GM12878 (cell line): ENCODE measurements at places on chromosomes 3 and 15. TPM values are rescaled to one million over a fixed set of nuclear protein-coding genes. Genes with fewer than 3 reads are reported as not detected.

- DNase-seq = peak; percentile 35
These were observed 29.7 kb downstream of the PLXND1 start for GRCh38 chr3:129576514-129577352.

DNA sequence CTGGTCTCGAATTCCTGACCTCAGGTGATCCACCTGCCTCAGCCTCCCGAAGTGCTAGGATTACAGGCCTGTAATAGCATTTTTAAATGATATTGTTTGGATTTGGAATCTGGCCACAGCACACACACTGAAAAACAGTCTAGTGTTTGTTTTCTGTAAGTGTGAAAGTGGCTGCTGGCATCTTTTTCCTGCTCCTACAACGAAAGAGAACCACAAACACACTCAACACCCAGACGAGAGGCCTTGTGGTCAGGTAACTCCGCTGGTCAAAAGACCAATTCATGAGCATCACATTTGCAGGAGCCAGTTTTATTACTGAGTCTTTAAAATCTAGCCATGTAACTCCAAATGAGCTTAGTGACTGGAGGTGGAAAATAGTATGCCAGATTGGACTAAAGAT, 50.2 kb downstream of the IMPG2 start:
- no peak for DNase-seq

- no peak for DNase-seq
These were observed 301.9 kb downstream of the CACNA2D3 start for GRCh38 chr3:54424292-54424691.

GRCh38 chr3:194756791-194757325, 71.2 kb downstream of the FAM43A start:
- no peak for DNase-seq

DNA sequence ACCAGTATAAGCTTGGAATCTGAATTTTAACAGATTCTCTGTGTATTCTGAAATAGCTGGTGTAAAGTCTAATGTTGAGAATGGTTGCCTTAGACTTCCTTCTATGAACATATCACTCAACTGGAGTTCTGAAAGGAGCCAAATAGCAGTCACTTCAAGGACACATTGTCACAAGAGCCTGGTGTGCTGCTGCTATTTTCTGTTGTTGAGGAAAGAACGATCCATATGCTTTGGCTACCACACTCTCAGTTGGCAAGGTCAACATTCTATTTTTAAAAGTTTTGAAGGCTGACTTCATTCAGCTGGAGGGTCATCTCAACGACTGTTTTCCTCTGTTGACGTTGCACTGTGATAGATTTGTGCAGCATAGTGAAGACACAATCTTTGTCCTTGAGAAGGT, 248.7 kb downstream of the TUSC7 start:
- no peak for DNase-seq

GRCh38 chr3:177149106-177149505, 48.2 kb downstream of the TBL1XR1 start:
- no peak for DNase-seq

GRCh38 chr3:44330444-44330843, 8.1 kb upstream of the TCAIM start:
- DNase-seq = no peak

DNA sequence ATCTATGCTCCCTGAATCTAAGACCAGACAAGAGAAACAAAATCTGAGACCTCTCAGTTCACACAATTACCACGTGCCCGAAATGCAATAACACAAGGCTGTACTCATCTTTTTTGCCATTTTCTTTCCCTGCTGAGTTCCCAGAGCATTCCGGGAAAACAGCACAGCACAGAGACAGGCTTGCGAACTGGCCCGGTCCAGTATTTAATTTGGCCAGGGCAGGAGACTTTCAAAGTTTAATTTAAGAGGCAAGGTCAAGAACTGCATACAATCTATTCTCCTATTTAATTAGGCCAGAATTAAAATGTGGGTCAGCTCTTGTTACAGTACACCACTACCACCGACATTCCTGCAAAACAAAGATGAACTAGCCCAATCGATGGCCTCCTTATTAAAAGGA, 87.5 kb upstream of the SNRPA1 start:
- no peak for DNase-seq

DNA sequence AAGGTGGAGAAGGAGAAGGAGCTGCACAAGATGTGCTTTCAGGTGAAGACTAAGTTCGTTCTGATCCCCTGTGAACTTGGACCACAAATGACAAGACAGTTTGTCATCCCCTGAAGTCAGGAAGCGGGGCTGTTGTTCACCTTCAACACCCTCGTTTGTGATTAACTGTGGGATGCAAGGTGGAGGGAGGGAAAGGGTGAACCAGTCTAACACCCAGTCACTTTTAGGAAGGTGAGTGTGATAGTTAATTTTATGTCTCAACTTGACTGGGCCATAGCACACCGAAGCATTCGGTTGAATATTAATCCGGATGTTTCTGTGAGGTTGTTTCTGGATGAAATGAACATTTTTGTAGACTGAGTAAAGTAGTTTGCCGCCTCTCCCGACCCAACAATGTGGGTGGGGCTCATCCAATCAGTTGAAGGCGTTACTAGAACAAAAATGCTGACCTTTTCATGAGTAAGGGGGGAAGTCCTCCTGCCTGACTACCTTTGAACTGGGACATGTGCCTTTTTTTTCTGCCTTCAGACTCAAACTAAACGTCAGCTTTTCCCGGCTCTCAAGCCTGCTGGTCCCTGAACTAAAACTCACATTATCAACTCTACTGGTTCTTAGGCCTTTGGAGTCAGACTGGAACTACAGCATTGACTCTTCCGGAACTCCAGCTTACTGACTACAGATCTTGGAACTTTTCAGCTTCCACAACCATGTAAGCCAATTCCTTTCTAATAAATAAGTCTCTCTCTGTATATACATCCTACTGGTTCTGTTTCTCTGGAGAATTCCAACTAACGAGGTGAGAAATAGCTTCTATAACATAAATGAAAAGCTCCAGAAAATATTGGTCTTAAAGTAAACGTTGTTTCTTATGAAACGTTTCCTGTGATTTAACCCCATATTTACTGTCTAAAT, 264.0 kb upstream of the SLITRK3 start:
- DNase-seq = no peak

GRCh38 chr3:134769287-134769868, 25.7 kb upstream of the EPHB1 start:
- no peak for DNase-seq

Gene GOLGA6B
- polyA plus RNA-seq = not detected in 2 replicates

Gene CKMT1A
- not detected in 2 replicates for polyA plus RNA-seq

Gene SLC28A1
- not detected in 2 replicates for polyA plus RNA-seq
